EL (cell line): ENCODE measurements at places on chromosomes 7 and 10.

GRCh38 chr10:133476641-133476990 is 22.9 kb downstream of the SCART1 start:
- no peak for DNase-seq

- DNase-seq, result no peak
Measured at GRCh38 chr7:91993976-91994375, 53.3 kb downstream of the AKAP9 start.

DNA sequence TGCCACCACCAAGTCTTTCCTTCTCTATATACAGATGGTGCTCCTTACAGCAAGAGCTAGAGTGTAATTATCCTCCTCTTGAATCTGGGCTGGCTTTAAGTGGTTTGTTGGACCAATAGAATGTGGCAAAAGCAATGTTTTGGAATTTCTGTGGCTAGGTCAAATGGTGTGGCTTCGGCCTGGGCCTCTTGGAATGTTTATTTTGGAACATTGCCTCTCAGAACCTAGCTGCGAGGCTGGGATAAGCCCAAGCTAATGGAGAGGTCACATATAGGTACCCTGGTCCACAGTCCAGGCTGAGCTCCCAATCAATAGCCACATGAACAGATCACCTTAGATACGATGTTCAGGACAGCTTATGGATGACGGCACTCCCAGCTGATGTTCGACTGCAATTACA is 556.7 kb downstream of the TYW1 start:
- DNase-seq, result no peak

DNA sequence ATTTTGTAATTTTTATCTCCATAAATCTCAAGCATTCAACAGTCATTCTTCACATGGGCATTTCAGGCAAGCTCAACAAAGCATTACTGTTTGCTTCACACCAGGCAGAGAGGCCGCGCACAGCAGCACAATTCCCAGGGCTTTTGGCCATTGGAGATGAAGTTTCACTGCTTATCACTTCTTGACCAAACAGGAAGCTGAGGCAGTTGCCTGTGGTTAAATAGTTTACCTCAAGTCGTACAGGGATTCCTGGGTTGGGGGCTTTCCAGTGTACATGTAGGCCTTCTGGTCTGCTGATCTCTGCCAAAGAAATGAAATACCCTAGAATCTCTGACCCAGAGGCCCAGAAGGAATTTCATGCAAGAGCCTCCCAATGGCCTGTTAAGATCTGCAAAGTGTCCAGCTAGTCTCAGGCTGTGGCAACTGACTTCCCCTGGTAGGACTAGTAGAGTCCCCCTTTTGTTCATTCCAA is 11.2 kb upstream of the PRDX3 start:
- DNase-seq, result peak; percentile 42

- DNase-seq, result no peak
Measured at GRCh38 chr7:72035266-72035665, 376.9 kb downstream of the CALN1 start.

- DNase-seq, result no peak
Measured at GRCh38 chr7:154867068-154867467, 135.9 kb downstream of the PAXIP1 start.

DNA sequence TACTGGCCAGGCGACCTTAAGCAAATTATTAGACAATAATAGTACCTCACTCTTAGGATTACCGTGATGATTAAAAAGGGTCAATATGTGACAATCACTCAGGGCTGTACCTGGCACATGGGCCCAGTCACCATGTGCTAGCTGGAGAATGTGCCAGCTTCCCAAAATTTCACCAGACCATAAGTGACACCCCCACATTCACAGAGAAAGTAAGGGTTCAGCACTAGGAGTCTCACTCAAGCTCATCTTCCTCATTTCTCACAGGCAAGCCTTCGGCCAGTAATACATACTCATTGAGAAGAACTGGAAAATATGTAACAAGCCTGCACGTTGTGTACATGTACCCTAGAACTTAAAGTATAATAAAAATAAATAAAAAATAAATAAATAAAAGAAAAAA is 22.4 kb upstream of the C10orf71 start:
- DNase-seq, result no peak

DNA sequence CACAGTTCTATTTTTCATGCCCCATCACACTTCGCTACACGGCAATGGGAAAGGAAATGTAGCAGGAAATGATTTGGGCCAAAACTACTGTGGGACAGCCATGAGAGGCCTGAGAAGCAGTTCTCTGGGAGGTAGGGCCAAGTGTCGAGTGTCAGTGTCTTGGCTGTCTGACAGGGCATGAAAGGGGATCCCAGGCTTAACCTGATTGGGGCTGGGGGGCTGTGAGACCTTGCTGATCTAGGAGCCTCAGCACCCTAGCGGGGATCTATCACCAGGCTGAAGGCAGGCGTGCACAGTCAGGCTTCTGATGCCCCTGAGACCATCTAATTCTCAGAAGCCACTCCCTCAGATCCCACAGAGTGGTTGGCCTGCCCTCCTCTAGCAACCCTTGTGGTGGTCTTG is 58.2 kb upstream of the SLC25A13 start:
- no peak for DNase-seq

- DNase-seq, result no peak
Measured at GRCh38 chr7:79610748-79611304, 157.4 kb upstream of the MAGI2 start.

DNA sequence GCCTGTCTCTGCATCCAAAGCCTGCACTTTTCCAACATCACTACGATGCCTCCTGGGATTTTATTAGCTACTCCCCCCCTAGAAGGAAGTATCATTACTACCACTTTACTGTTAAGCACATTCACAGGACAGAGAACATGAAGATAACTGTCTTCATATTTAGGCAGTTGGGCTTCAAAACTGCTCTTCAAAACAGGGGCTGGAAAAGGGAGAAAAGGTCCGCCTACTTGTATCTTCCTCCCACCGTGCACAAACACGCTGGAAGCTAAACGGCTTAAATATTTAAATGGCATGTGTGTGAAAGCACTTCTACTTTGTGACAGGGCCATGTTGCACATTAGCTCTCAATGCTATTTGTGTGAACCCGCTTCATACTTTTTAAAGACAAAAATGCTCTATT is 999 bp downstream of the ITIH5 start:
- DNase-seq, result no peak

GRCh38 chr7:23918856-23919255 is 208.8 kb downstream of the STK31 start:
- peak; percentile 42 for DNase-seq

DNA sequence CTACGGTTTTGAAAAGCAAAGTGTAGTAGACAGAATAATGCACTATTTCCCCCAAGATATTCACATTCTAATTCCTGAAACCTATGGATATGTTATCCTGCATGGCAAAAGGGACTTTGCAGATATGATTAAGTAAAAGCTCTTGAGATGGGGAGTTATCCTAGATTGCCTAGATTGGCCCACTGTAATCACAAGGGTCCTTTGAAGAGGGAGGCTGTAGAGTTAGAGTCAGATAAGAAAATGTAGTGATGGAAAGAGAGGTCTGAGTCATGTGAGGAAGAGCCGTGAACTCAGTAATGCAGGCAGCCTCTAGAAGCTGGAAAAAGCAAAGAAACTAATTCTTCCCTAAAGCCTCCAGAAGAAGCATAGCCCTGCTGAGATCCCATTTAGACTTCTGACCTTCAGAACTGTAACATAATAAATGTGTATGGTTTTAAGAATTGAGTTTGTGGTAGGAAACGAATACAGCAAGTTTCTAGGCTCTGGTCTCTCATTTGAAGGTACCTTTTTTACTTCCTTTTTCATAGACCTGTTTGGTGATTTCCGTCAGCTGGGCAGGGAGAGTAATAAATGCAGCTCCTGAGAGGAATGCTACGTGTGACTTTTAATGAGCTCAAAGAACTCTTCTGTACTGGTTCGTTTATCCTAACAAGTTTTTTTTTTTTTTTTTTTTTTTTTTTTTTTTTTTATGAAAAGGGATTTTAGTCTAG is 41.9 kb upstream of the NXPH1 start:
- DNase-seq, result no peak

- DNase-seq, result no peak
Measured at GRCh38 chr7:117848941-117849340, 24.3 kb downstream of the CTTNBP2 start.

DNA sequence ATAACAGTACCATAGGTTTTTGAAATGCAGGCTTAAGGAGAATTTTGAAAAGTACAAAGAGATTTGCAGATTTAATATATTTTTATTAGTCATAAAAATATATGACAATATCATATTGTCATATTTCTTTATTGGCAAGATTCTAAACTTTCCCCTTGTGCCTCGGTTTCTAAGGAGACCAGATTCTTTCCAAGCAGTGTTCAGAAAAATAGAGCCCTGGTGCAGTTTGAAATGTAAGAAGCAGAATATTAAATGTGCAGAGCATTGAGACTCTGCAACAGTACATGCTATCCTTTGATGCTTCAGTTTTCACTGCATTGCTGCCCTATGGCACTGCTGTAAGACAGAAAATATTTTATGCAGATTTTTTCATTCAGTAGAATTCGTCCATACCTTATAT is 243.2 kb downstream of the CCDC3 start:
- no peak for DNase-seq

DNA sequence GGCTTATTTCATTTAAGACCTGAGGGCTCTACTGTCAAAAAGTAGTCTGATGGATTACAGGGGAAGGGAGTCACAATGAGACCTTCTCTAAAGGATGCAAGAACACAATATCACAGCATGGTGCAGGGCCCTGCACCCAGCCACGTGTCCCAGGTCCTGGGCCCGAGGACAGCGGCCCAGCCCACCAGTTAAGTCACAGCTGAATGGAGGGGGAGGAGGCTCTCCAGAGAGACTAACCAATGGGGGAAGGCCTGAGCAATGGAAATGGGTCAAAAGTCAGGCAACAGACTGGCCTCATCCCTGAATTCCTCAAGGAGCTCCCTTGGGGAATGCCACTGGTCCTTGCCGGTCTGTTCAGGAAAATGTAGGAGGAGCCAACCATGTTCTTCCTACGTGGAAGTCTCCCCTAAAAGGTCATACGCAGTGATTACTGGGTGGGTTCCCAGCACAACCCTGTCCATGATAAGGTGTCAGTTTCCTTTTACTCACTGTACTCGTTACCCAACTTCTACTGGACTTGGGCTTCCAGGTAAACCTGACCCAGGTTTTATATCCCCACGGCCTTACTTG is 28.3 kb downstream of the CCDC3 start:
- DNase-seq, result no peak

GRCh38 chr10:48981310-48981907 is 41.8 kb upstream of the LRRC18 start:
- DNase-seq, result peak; percentile 41

DNA sequence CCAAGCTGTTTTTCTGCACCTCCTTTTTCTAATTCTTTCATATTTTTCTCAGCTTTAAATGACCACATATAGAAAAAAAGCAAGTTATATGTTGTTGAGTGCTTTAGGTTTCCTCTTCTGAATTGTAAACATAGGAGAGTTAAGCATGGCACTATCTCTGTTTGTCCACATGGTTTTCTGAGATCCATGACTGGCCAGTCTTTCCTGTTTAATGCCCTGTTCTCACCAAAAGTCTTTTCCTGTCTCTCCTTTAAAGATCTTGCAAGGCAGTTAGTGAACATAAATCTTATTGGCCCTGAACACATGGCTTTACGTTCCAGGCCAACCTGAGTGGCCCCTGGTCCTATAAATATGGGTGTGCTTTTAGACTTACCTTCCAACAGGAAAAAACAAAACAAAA is 19.4 kb downstream of the TRPV5 start:
- no peak for DNase-seq

- DNase-seq, result no peak
Measured at GRCh38 chr10:98366062-98366530, 48.9 kb downstream of the PYROXD2 start.

- no peak for DNase-seq
Measured at GRCh38 chr7:88072715-88073055, 138.6 kb downstream of the ADAM22 start.

DNA sequence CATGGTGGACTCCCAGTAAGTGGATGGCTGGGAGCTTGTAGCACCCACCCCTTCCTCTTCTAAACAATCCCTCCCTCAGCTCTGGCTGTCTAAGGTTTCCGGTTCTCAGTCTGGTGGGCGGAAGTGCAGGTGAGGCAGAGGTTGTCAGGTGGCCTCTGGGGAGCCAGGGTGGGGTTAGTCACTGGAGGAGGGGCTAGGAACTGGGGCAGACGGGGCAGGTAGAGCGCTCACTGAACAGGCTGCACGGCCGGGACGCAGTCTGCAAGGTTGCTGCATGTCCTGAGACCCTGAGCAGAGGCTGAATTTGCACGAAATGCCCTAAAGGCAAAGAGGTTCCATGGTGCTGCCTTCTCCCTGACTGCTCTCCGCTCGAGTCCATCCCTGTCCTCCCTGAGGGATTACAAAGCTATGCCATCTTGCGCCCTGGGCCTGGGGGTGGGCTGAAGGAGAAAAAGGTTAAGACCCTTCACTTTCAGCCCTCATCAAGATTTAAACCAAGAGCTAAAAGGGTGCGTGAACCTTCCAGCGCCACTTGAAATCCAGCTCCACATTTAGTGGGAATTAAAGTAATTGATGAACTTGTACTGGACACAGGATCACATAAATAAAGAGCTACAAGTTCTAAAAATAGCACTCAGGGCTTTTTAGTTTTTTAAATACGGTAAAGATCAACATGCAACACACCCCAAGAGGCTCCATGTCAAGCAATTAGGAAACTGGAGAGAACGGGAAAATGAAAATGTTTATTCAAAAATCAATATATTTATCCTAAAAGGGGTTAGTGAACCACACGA is 62.3 kb upstream of the CTBP2 start:
- DNase-seq, result no peak

DNA sequence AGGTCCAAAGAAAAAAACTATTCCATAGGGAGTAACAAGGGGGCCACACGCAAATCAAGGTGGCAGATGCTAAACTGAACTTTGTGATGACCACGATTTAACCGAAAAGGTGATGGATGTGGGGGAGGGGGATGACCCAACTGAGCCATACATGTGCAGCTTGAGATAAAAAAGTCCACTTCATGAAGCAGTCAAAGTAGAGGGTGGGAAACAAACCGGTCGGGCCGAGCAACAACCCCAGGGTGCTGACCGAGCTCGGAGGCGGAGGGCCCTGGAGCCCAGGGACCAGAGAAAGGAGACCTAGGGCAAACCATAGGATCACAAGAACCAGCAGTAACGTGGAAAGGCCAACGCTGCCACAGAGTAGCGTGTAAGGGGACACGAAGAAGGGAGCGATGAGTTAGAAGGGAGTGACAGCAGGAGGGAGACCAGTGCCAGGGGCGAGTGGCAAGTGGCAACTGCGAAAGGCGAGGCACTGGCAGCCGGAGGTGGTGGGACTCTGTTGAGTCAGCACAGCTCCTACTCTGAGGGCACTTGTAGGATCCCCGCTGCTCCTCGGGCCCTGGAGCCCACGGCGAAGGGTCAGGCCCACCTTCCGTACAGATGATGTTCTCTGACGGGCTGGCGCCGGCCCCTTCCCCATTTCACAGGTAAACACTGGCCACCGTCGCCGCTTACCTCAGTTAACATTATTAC is 540 bp downstream of the SNX13 start:
- peak; percentile 50 for DNase-seq

- no peak for DNase-seq
Measured at GRCh38 chr7:76315364-76315763, 12.9 kb downstream of the HSPB1 start.

- no peak for DNase-seq
Measured at GRCh38 chr10:13115832-13116803, 16.2 kb downstream of the OPTN start.
